ENCODE measurements at places on chromosomes 5 and 9.

- DNase-seq = no peak
These were observed 2.7 kb upstream of the LCN12 start for GRCh38 chr9:136949239-136949816.

DNA sequence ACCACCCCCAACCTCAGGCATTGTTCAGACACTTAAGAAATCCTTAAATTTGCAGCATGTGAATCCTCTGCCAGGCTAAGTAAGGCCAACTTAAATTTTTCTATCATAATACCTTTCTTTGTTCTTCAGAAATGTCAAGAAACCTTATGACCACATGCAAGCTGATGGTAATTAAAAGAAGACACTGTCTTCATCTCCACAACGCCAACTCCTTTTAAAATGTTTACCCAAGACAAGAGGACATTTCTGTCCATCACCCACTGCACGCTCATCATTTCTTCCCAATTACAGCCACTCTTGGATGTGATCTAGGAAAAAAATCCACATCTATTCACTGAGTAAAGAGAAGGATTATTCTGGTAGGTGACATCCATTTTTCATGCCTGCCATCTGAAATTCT lies 6.1 kb upstream of the IFNK start:
- DNase-seq = no peak

DNA sequence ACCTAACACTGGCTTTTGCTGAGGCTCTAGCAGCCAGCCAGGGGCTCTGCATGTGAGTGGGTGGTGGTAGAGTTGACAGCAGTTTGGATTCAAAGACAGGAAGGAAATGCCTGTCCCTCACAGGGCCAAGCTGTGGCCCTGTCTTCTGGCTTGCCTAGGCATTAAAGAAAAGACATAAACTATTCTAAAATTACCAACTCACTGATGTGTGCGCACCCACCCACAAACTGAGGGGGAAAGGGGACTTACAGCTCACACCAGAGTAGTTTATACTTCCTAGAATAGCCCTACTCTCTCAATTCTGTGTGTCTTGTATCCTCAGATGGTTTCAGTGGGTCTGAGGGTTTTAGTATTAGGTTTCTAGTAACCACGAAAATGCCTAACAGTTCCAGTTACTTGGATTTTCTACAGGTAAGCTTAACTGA lies 18.3 kb upstream of the IL13 start:
- DNase-seq = no peak

DNA sequence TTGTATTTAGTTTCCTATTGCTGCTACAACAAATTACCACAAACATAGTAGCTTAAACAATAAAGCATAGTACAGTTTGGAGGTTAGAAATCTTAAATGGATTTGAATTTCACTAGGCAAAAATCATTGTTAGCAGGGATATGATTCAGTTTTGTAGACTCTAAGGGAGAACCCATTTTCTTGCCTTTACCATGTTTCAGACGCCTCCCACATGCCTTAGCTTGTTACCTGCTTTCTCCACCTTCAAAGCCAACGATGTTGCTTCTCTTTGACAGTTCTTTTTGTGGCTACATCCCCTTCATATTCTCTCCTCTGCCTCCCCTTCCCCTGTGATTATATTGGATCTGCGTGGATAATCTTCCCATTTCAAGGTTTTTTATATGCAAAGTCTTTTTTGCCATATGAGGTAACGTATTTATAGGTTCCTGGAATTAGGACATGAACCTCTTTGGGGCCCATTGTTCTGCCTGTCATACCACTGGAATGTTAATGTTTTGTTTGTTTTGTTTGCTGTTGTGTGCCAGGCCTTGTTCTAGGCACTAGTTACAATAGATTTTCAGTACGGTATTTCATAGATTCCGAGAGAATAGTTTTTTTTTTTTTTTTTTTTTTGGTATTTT lies 54.1 kb downstream of the UHRF2 start:
- DNase-seq = no peak

DNA sequence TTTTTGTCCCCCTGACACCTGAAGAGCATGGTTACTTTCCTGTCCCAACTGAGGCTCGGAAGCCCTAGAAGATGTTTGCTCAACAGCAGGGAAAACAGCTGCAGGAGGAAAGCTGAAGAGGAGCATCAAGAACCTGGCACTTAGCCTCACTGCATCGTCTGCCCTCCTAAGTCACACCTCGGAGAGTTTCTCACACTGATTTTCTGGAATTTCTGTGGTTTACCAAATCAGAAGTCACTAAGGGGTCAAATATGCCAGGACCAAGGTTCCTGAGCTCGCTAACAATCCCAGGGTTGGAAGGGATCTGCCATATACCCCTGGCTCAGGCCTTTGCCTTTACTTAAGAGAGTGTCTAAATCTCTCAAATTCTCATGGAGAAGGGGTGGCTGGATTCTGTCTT lies 5.3 kb downstream of the IL12B start:
- DNase-seq = peak; percentile 66

GRCh38 chr5:82862711-82863110 lies 214.5 kb downstream of the TMEM167A start:
- DNase-seq = no peak

GRCh38 chr9:76575761-76576160 lies 116.8 kb downstream of the GCNT1 start:
- DNase-seq = no peak

- no peak for DNase-seq
These were observed 208.6 kb downstream of the MPDZ start for GRCh38 chr9:13070612-13071595.

GRCh38 chr9:94699715-94700373 lies 26.7 kb upstream of the AOPEP start:
- DNase-seq = peak; percentile 58

GRCh38 chr5:170363671-170364070 lies 25.5 kb downstream of the KCNMB1 start:
- no peak for DNase-seq

DNA sequence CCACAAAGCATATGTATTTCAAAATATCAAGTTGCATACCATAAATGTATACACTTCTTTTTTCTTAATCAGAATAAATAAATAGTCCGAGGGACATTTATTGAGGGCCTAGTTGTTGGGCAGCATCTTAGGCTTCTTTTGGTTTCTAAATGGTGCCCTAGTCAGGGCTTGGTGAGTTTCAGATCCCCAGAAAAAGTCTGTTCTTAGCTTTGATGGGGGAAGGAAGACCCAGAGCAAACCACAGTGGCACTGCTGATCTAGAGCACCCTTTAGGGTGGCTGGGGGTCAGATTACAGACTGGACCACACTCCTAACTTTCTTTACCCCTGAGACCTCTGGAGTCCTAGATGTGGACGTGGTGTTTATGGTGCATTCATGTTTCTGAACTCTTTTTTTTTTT lies 97.8 kb downstream of the C9orf152 start:
- DNase-seq = no peak

GRCh38 chr5:59738024-59738423 lies 155.5 kb downstream of the PDE4D start:
- no peak for DNase-seq

GRCh38 chr5:24491490-24491889 lies 153.3 kb downstream of the CDH10 start:
- no peak for DNase-seq

- no peak for DNase-seq
These were observed 457.5 kb downstream of the KIF4B start for GRCh38 chr5:155471027-155471426.

DNA sequence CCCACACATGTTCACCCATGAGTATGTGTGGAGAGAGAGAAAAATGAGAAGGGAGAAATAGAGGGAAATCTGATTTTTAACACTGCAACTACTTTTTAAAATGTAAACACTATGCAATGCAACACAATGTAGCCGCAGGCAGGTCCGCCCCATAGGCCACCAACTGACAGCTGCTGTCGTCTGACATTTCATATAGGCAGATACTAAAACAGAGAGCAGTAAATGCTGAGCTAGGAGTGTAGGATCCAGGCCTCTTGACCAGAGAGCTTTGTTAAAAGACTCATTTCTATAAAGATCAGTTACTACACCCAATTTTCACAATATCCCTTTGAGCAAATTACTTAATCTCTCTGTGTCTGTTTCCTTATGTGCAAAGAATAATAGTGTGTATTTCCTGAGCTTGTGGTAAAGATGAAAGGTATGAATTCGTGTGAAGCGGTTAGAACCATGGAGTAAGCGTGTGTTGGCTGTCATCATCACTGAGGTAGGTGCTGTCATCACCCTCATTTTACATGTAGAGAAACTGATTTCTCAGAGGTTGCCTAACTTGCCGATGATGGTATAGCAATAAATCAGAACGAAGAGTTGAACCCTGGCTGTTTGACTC lies 55.2 kb upstream of the PDE8B start:
- no peak for DNase-seq

DNA sequence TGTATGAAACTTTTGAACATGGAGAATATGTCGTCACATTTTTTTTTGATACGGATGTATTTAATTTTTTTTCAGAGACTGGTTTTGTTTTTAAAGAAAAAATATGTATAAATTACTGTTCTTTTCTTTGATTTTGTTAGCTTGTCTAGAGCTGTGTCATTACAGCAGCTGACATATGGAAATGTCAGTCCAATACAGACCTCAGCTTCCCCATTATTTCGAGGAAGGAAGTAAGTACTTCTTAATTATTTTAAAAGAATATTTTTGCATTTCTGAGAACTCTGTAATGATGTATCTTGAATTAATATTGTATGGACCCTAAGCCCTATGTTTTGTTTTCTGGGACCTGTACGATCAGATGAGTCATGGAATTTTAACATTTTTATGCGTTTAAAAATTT lies 7.6 kb downstream of the TENT2 start:
- DNase-seq = no peak

DNA sequence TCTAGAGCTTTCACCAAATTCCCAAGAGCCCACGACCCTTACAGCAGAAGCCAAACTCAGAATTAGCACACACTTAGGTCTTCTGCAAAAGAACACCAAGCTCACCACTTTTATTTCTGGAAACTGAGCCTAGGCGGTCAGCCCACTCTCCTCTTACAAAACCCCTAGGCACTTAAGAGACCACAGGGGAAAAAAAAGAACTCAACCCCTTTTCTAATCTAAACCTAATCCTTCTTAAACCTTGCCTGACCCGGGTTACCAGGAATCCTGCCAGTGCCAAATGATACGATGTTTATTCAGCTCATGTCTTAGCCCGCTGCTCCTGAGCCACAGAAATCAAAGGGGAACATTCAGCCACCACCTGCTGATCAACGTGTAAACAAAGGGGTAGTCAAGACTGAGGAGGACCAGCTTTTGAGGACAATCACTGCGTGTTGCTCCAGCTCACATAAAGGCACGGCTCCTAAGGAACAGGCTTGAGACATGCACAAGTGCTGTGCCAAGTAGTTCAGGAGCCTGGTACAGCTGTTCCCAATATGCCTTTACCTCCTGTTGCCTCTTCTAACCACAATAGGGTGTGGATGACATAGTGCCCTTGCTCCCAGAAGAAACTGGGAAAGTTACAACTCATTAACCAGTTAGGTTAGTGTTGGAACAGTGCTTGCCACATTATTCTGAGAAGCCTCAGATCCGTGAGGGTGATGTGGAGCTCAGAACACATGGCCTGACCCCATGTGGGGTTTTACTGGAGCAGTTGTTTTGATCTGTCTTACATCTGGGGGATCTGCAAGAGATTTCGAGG lies 49.3 kb downstream of the ZFAND5 start:
- DNase-seq = peak; percentile 91

- no peak for DNase-seq
These were observed 80.8 kb upstream of the IER5L start for GRCh38 chr9:129258823-129259301.

- peak; percentile 47 for DNase-seq
These were observed 8.7 kb downstream of the PDLIM4 start for GRCh38 chr5:132266031-132266835.

- DNase-seq = peak; percentile 86
These were observed 34.0 kb upstream of the NCS1 start for GRCh38 chr9:130138171-130138653.

- no peak for DNase-seq
These were observed 9.1 kb upstream of the ZNF608 start for GRCh38 chr5:124755565-124755964.

- DNase-seq = peak; percentile 46
These were observed 83.7 kb downstream of the TRPM6 start for GRCh38 chr9:74804018-74804385.

DNA sequence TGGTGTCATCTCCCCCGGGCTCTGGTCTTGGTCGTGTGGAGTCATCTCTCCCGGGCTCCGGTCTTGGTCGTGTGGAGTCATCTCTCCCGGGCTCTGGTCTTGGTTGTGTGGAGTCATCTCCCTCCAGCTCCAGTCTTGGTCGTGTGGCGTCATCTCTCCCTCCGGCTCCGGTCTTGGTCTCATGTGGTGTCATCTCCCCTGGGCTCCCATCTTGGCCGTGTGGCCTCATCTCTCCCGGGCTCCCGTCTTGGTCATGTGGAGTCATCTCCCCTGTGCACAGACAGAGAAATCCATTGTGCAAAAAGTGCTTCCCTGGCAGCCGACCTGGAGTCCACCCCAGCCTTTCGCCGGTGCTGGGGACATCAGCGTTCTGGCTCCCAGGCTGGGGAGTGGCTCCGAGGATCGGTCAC lies 91.1 kb upstream of the CACNA1B start:
- no peak for DNase-seq

DNA sequence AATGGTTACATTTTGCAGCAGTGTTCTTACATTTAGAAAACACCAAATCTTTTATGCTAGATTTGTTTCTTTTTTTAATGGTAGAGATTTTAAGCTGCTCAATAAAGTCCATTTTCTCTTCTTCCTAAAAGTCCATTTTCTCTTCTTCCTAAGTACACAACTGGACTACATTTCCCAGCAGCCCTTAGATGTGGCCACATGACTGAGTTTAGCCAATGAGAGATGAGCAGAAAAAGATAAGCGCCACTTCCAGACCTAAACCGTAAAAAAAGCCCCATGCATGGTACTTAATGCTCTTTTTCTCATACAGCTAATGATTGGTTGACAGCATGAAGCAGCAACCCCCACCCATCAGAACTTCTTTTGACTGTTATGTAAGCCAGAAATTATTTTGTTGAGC lies 206.7 kb downstream of the FAM114A2 start:
- DNase-seq = no peak

DNA sequence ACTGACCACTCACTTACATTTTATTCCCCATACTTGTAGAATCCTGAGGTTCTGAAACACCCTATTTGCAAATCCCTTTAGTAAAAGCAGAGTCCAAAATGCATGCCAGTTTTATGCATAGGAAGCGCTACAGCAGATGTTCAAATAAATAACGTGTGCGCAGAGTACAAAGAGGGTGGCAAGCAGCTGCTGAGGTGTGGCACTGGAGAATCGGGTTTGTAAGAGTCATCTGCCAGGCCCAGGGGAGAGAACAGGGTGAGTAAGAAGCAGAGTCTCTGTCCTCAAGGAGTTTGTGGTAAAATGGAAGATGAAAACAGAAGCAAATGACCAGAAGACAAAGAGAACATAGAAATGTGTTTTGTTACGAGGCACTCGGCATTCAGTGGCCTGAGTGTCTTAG lies 288.8 kb downstream of the GLIS3 start:
- no peak for DNase-seq

DNA sequence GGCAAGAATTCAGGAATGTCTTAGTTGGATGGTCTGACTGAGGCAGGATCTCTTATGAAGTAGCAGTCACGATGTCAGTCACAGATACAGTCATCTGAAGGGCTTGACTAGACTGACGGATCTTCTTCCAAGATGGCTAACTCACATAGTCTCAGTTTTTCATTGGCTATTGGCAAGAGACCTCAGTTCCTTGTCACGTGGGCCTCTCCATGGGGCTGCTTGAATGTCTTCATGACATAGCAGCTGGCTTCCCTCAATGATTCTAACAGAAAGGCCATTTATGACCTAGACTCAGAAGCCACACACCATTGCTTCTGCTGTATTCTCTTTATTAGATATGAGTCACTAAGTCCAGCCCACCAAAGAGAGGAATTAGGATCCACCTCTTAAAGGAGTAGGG lies 4.7 kb downstream of the APC start:
- DNase-seq = peak; percentile 39

GRCh38 chr5:157487358-157487757 lies 27.3 kb downstream of the NIPAL4 start:
- no peak for DNase-seq
